Smooth muscle cell of the brain vasculature (primary cell): ENCODE measurements at places on chromosomes 1 and 21.

GRCh38 chr1:11943619-11944018 is 9.1 kb downstream of the PLOD1 start:
- no peak for DNase-seq

DNA sequence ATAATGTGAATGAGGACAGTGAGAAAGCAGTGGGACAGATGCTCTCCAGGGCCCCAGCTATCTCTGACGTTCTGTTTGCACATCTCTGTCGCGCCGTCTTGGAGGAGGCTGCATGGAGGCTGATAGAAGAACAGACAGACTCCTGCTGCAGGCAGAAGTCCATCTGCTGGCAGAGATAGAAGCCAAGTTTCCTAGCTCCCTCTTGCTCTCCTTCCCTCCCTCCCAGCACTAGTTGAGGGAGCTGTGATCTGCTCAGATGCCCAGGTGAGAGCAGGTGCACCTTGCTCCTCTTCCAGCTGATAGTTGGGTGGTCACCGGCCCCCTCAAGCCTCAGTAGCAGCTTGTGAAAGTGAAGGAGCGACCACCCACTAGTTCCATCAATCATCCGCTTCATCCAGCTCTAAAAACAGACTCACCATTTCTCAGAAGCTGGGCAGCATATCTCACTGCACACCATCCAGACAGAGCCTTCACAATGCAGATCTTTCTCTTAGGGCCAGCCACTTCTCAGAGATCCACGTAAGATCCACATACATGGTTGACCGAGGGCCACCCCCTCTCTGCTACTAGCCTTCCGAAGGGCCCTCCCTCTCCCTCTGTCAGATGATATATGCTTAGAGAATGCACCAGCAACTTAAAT is 12.9 kb downstream of the LRRN2 start:
- DNase-seq = no peak

DNA sequence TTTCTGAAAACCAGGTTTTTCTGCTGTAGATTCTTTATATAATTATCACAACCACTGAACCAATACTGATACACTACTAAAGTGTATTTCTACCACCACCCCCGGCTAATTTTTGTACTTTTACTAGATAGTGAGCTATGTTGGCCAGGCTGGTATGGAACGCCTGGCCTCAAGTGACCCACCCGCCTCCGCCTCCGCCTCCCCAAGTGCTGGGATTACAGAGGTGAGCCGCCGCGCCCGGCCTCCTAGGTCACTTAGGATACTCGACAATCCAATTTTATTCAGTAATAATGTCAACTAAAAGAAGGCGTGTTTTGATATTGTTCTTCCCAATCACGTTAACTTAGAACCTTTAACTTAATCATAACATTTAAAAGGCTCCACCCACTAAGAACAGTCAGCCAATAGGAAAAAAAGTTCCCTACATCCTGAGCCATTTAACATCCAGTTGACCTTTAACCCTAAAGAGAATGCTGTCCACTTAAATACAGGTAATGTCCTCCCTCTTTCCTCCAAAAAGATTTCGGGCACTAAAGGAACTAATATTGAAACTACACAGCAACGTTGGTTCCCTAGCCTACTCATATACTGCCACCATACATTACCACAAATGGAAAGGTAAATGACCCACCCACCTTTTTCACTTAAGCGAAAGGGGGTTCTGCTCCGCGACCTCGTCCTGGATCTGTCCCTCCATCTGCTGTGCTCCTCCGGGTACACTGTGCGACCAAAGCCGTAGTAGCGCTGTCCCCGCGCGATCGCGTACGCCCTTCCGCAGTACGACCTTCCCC is 1.2 kb downstream of the RSRP1 start:
- no peak for DNase-seq

DNA sequence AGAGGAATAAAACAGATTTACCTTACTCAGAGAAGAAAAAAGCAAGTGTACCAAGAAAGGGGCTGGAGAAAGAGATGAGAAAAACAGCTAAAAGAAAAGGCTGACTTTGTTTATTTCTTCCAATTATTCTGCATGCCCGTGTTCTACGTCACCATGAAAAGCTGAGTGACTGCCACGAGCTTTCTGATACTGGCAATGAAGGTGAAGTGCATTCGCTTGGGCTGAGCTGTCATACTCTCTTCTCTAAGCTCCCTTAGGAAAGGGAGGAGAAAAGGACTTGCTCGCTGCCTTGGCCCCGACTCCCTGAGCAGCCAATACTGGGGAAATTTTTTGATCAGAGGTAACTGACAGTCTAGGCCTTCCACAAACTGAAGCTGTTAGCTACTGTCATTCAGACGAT is 105.4 kb downstream of the SMYD2 start:
- no peak for DNase-seq

DNA sequence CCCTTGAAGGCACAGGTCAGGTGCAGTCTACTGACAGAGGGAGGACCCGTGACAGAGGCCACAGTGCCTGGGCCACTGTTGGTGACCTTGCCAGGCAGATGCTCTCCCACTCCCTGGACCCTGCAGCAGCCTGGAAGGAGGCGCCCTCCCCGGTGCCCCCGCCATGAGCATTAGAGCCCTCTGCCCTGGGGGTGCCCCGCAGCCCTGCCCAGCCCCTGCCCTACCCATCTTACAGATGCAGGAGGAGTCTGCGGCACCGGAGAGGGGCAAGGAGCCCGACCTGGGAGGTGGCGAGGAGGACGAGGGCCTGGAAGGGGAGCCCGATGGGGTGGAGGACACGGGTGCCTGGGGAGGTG is 9.7 kb upstream of the SMIM1 start:
- DNase-seq = no peak

DNA sequence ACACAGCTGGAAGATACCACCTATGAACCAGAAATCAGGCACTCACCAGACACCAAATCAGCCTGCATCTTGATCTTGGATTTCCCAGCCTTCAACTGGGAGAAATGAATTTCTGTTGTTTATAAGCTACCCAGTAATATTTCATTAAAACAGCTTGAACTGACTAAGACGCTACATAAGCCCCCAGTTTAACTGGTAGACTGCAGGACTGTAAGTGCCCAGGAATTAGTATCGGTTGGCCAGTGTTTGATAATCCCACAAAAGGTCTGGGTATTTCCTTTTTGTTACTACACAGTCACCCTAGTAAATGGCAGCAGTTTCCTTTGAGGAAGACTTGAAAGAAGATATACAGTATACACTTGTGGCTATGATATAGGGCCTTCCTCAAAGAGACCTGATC is 7.3 kb upstream of the SLC35D1 start:
- DNase-seq = no peak

- DNase-seq = no peak
These were observed 13.8 kb upstream of the RGS21 start for GRCh38 chr1:192303029-192303428.

- no peak for DNase-seq
These were observed 40.9 kb upstream of the CAMK1G start for GRCh38 chr1:209542585-209542984.

DNA sequence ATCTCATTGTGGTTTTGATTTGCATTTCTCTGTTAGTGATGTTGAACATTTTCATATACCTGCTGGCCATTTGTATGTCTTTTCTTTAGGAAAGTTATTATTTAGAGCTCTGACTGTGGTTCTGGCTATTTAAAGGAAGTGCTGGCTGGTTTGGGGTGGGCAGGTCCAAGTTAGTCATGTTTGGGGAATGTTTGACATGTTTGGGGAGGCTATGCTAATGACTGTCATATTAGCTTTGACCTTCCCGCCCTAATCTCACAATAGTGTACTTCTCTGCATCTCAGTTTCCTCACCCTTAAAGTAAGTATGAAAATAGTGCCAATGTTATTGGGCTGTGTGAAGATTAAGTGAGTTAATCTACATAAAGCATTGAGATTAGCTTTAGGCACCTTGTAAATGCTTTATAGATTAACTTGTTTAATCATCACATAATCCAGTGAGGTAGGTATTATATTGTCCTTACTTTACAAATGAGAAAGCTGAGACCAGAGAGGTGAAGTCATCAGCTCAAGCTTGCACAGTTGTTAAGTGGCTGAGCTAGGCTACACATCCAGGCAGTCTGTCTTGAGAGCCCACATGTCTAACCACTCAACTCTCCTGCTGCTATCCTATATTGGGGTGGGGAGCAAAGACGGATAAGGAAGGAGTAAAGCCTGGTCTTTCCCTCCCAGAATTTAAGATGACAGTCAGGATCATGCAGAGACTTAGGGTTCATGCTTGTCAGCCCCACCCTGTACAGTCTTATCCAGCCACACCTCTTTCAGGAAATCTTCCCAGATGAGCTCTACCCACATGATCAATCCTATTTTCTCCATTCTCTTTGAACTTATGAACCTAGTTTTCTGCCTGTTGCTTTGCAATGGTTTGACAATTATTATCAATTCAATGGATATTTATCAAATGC is 22.8 kb upstream of the CRNN start:
- no peak for DNase-seq

GRCh38 chr1:17588048-17588871 is 48.8 kb downstream of the ARHGEF10L start:
- no peak for DNase-seq

GRCh38 chr1:169305948-169306347 is 61.6 kb downstream of the NME7 start:
- DNase-seq = no peak

- DNase-seq = no peak
These were observed 106.0 kb downstream of the RABGAP1L start for GRCh38 chr1:174265282-174265681.

DNA sequence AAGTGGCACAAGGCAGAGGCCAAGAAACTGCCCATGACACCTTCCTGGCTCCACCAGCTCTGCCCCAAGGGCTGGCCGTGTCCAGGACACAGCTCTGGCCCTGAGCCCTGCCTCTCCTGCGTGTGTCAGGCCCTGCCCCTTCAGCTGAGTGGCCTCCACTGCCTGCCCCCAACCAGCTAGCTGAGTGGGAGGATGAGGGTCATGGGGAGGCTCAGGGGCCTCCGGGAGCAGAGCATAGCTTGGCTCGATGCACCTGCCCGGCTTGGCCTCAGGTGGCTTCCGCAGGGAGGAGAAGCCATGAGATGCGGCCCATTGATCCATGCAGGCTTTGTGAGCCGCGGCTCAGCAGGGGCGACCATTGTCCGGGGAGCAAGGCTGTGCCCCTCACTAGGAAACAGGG is 108.7 kb upstream of the TTC34 start:
- no peak for DNase-seq

DNA sequence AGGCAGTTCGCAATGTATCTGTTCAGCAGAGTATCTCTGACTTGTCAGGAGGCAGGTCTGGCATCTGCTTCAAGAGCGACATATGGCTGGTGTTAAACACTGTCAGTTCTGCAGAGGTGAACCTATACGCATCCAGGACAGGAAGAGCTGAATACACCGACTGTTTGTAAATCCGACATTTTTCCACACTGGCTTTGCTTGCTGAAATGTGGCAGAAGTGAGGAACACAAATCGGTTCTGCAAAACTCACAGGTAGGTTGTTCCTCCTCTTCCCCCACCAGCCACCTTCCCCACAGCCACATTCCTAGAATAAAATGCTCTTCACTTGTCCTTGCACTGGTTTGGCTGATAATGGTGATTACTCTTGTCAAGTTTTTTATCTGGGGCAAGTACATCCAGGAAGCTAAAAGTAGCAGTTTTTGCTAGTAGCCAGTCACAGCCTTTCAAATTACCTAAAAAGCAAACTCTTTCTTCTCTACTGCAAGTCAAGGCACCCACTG is 289.2 kb downstream of the GRIK1 start:
- DNase-seq = no peak

DNA sequence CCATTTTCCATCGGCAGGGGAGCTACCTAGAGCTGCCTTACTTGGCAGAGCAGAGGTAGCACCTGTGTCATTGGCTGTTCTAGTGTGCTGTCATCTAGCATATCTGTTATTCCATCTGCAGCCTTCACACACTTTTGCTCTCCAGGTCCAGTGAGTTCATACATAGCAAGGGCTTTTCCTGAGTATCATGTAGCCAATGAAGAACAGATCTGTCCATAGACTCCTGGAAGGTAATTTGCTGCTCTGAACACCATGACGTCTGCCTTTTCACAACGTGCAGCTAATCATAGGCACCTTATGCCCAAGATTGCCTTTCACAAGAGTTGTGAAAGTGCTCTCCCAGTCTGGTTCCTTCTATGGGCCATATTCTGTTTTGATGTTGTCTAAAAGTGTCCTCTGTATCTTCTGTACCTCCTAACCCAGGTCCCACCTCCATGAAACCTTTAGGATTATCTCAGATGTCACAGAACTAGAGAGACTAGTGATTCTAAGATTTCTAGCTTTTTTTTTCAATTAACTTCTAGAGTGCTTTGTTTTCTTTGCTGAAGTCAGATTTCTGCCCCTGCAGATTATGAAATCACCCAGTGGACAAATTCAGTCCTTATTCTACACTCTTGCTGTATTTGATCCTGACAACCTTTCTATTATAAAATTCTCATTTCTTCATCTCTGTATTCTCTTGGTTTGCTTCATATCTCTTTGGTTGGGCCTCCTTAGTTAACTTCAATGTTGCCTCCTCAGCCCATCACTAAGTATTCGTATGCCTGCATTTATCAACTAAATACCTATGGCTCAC is 134.8 kb downstream of the PBX1 start:
- DNase-seq = no peak

DNA sequence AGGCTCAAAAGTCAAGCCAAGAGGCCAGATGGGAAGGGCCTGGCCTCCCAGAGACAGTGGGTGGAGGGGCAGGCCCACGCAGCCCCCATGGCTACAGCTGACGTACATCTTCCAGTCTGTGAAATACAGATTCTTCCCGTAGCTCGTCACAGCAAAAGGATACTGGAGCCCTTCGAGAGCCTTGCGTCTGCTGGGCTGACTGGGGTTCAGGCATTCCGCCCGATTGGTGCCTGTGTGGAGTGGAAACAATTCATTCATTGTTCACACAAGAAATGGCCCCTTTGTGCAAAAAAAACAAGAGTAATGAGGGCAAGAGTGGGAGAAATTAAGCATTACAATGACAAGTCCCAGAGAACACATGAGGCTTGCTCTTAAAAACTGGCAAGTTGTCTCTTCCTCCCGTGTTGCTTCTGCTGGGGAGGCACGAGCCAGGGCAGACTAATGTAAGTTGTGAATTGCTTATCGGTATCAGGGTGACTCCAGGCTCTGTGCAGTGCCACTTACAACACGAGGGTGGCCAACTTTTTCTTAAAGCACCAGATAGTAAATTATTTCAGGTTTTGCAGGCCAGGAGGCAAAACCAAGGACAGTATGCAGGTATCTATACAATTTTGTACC is 85.1 kb downstream of the NID1 start:
- DNase-seq = no peak

DNA sequence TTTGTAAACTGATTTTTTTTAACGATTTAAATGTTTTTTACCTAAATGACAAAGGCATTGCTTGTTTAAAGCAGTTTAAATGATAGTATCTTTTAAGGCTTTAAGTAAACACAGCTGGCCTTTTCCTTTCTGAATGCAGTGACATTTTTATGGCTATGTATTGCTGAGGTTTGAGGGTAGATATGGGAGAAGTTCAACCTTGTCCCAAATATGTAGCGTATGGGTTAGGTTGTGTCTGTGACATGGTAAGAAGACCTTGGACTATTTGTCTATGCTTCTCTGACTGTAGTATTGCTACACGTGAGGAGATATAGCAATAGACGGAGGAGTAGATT is 32.5 kb downstream of the PKNOX1 start:
- DNase-seq = no peak

- no peak for DNase-seq
These were observed 10.7 kb downstream of the ATP1A4 start for GRCh38 chr1:160161965-160162705.

- peak; percentile 9 for DNase-seq
These were observed 392.8 kb upstream of the CAMK1G start for GRCh38 chr1:209190591-209191261.

GRCh38 chr1:41683681-41684500 is 199.4 kb upstream of the EDN2 start:
- DNase-seq = no peak

GRCh38 chr21:28142697-28143096 is 850.0 kb downstream of the LTN1 start:
- no peak for DNase-seq
